HuH-7 (cell line): ENCODE measurements at places on chromosomes 12 and 14.

- no peak for DNase-seq
These were observed 29.1 kb downstream of the ZNF664 start for GRCh38 chr12:124002021-124002644.

GRCh38 chr14:94532447-94532846, 23.2 kb upstream of the SERPINA12 start:
- no peak for DNase-seq

DNA sequence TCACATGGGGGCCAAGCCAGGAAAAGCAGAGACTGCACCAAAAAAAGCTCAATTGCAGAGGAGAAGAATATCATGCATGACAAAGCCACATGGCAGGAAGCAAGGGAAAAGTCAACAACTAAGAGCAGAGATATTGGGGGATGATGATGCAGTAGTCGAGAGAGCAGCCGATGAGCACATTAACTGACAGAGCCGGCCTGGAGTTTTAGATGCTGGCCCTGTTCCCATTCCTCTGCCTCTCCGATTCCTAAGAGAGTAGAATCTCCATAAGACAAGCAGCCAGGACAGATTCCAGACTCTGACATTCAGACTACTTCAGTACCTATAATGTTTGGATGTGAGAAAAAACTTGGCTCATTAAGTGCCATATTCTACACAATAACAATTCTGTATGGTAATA, 155.9 kb downstream of the KCNH5 start:
- no peak for DNase-seq

GRCh38 chr14:73613419-73613963, 1.2 kb downstream of the ACOT6 start:
- DNase-seq, result no peak

DNA sequence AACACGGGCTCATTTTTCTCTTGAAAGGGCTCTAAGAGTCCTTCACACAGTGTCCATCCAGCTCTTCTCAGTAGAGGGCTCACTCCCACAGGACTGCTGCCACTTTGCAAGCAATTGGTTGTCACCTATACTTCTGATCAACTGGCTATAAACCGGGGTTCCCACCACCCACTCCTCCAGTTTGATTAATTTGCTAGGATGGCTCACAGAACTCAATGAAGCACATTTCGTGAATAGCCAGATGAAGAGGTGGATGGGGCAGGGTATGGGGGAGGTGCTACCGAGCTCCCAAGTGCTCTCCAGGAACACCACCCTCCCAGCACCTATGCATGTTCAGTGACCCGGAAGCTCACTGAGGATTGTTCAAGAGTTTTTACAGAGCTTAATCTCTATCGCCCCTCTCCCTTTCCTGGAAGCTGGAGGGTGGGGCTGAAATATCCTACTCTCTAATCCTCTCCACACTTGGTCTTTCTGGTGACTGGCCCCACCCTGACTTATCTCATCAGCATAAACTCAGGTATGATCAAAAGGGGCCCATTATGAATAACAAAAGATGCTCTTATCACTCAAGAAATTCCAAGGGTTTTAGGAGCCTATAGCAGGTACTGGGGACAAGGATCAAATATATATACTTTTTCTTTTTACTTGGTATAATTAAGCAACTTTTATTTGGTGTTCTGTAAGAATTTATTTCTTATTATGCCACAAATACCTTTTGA, 13.9 kb upstream of the EGLN3 start:
- no peak for DNase-seq

GRCh38 chr14:89485264-89485663, 68.2 kb upstream of the FOXN3 start:
- DNase-seq, result no peak

DNA sequence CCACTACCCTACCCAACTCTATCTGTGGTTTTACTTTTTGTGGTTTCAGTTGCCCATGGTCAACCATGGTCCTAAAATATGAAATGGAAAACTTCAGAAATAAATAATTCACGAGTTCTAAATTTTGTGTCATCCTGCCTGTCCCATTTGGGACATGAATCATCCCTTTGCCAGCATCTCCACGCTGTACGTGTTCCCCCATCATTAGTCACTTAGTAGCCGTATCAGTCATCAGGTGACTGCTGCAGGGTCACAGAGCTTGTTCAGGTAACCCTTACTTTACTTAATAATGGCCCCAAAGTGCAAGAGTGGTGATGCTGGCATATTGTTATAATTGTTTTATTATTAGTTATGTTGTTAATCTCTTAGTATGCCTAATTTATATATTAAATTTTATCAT, 209.9 kb downstream of the ITPR2 start:
- DNase-seq, result no peak

DNA sequence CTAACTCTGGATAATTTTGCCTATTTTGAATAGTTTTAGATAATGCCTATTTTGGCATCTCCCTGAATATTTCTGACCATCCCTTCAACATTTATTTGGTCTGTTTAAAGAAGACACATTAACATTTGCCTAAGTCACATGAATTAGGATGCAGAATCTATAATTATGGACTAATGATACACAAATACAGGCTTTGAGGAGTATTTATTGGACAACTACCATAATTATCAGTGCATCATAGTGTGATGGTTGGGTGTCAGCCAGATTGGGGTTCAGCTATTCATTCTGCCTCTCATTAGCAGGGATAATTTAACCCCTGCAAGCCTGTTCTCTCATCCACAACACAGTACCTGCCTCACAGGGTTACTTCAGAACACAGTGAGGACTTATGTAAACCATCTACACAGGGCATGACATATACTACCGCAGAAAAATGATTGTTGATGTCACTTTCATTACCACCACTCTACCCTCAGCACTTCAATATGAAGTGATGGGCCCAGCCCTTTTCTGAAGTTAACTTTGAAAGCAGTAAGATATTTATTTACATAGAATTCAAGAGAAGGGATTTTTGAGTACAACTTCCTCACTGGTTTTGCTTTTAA, 14.4 kb downstream of the PRKCH start:
- DNase-seq, result no peak

- no peak for DNase-seq
These were observed 53.8 kb upstream of the GSC start for GRCh38 chr14:94823556-94824341.
